ENCODE measurements at places on chromosomes 6 and 20. TPM values are rescaled to one million over a fixed set of nuclear protein-coding genes. Genes with fewer than 3 reads are reported as not detected.

The RBPJL gene
- total RNA-seq, result not detected

The VSX1 gene
- total RNA-seq, result 0.22 TPM

DNA sequence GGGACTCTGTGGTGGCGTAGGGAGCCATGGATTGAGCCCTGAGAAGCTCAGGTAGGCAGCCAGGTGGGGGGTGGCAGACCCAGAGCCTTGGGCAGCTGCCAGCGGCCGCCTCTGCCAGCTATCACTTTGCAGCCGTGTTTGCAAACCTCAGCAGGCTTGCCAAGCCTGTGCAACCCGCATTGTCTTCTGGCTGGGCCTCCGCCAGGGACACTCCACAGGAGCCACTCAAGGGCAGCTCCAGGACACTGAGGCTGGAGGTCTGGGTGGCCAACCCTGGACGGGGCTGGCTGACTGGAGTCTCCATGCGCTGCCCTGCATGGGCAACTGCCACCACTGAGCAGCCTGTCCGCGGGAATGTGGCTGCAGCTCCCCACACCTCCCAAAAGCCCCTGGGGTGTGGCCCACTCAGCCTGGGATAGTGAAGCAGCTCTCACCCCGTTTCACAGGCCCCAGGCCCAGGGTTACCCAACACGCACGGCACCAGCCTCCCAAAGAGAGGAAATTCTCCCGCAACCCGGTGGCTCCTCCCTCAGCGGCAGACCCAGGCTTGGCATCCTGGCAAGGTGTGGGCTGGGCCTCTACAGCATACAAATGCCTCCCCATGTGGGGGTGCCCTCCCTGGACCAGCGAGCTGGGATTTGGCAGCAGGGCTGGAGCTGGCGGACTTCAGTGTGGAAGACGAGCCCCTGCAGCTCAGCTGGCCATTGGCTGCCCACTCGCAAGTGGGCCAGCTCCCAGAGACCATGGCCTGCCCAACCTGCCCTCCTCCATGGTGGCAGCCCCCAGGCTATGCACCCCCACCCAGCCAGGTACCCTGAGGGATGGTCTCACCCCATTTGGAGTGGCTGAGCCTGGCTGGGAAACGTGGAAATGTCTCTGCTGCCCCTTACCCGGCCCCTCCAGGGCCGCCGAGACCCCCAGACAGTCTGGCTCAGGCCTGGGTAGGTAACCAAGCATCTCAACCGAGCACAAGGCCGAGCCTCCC lies 2.9 kb downstream of the CHRNA4 start:
- DNase-seq, result no peak

The TLDC2 gene
- 30.0 TPM for total RNA-seq

DNA sequence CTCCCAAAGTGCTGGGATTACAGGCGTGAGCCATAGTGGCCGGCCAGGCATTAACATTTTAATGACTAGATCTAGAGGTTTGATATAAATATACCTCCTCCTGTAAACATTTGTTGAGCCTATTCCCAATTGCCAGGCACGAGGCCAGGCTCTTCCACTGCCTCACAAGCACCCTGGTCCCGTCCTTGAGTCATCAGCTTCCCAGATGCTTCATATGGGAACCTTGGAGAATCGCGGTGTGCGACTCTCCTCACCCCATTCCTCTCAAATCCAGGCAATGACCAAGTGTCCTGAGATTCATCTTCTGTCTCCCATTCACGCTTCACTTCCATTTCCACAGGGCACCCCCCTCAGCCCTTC lies 35.9 kb upstream of the PIM1 start:
- DNase-seq, result no peak

DNA sequence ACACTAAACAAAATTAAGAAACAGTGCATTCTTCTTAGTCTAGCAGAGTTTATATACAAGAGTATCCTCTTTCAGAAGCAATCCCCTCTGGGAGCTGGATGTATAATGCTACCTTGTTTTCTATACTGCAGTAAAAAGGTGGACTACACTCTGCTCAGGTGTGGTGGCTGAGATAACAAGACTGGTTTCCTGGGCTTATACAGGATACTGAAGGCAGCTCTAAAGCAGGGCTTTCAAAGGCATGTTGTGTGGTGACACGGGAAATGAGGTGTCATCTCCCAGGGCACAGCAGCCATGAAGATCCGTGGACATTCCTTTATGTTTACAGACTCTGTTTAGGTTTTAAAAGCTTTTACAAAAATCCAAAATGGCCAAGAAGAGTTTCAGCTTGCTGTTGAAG lies 136.7 kb downstream of the MAP3K4 start:
- DNase-seq, result no peak

The RGS17 gene
- 0.43 TPM for total RNA-seq

GRCh38 chr6:148518511-148519156 lies 176.0 kb downstream of the SASH1 start:
- no peak for DNase-seq

DNA sequence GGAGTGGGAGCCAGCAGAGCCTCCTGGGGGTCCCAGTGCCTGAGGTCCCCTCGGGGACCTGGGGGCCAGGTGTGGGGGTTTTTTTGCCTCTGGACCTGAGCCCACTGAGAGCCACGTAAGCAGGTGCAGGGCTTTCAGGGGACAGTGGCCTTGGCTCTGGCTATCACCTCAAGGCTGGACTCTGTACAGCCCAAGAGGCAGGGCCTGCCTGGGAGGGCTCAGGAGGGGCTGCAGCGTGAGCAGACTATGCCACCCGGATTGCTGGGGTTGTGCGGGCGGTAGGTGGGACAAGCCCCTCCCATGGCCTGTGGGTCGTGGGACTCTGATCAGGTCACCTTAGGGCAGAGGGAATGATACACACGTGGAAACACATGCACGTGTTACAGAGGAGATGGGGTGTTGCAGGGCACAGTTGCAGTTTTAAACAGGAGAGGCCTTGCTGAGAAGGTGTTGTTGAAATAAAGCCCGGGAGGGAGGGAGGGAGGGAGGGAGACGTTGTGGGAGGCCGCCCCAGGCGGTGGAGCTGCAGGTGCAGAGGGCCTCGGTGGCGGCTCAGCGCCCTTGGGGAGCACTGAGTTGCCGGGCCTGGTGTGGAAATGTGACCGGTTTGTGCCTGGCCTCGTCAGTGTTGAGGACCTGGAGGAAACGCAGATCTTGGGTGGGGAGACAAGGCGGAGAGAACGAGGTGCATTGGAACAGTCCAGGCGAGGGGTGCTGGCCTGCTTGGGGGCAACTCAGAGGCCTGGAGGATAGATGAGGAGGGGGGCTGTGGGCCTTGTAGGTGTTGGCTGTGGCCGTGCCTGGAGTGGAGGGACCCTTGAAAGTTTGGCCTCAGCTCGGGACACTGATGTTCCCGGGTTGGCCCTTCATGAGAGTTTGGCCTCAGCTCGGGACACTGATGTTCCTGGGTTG lies 2.3 kb downstream of the TCEA2 start:
- no peak for DNase-seq

The FKBP1A gene
- total RNA-seq, result 168 TPM

The MYB gene
- 56.3 TPM for total RNA-seq

- DNase-seq, result no peak
Observed at GRCh38 chr6:89834884-89835792, 5.5 kb downstream of the CASP8AP2 start.

DNA sequence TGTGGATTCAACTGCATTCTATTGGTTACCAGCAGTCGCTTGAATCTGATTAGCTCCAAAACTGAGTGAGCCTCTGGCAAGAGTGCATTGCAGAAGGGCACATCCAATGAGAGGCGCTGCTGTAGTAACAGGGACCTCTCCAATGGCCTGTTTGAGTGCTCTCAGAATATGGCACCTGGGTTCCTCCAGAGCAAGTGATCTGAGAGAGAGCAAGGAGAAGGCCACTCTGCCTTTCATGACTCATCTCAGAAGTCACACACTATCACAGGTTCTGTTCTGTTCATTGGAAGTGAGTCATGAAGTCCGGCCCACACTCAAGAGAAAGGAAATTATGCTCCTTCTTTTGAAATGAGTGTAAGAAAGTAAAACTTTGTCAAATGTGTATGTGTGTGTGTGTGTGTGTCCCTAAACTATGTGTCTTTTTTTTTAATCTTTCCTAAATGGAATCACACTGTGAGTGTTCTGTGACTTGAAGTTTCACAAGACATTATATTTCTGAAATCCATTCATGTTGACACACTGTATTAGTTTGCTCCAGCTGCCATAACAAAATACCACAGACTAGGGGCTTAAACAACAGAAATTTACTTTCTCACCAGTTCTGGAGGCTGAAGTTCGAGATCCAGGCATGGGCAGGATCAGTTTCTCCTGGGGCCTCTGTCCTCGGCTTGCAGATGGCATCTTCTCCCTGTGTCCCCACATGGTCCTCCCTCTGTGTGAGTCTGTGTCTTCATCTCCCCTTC lies 138.3 kb upstream of the CDYL start:
- DNase-seq, result no peak

DNA sequence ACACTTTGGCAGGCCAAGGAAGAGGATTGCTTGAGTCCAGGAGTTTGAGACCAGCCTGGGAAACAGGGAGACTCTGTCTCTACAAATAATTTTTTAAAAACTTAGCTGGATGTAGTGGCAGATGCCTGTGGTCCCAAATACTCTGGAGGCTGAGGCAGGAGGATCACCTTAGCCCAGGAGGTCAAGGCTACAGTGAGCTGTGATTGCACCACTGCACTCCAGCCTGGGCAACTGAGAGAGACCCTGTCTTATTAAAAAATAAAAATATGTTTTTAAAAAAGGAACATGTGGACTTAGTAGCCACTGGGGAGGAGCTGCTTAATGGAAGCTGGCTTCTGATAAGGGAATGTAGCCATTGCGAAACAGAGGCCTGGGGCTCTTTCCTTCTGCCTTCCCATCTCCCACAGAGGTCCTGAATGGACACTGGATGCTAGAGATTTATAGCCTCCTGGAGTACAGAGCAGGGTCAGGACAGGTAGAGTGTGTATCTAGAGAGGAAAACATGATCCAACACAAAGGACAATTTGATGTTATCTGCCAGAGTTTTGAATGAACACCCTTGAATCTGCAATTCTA lies 21.7 kb upstream of the GMNN start:
- DNase-seq, result no peak

DNA sequence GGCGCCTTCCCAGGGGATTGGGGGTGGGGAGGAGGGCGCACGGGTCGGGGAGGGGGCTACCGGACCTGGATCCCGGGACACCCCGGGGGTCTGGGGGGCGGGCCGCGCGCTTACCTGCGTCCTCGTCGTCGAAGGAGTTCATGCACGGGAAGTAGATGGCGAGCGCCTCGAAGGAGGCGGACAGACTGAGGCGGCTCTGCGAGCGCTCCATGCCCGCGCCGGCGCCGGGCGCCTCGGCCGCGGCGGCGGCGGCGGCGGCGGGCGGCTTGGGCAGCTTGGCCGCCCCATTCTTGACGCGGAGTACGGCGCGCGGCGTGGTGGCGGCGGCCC lies 320 bp downstream of the RIMS4 start:
- DNase-seq, result no peak

- DNase-seq, result no peak
Observed at GRCh38 chr6:335572-335971, 43.3 kb downstream of the DUSP22 start.

GRCh38 chr6:168131464-168132415 lies 52.7 kb upstream of the FRMD1 start:
- DNase-seq, result no peak

DNA sequence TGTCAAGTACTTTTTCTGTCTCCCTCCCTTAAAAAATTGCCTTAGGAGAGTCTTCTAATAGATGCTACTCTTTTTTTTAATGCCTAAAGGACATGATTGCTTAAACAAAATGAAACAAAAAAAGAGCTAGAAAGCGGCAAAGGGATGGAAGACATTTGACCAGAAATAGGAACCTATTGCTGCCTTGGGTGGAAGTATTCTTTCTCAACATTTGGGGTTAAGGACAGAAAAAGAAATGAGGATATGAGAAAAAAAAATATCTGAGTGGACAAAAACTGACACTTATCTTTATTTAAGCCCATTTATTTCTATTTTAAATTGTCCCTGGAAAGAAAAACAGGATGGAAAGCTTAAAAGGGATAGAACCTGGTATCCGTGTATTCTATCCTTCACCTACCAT lies 664.9 kb upstream of the CITED2 start:
- no peak for DNase-seq

GRCh38 chr6:16987996-16988395 lies 113.9 kb upstream of the STMND1 start:
- DNase-seq, result no peak

DNA sequence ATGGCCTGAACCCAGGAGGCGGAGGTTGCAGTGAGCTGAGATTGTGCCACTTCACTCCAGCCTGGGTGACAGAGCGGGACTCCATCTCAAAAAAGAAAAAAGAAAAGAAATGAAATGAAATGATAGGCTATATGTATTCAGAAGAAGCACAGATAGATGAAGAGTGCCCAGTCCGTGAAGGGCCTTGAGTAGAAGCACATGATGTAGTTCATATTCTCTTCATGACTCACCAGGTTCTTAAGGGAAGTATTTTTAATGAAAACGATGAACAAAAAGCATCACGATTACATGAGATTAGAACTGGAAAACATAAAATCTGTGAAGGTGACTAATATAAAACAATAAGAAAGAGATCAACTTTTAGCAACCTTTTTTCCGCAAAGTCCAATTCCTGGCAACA lies 29.8 kb downstream of the TPD52L1 start:
- no peak for DNase-seq

The EPPIN gene
- total RNA-seq, result not detected

The GTSF1L gene
- not detected for total RNA-seq

The SNRPB2 gene
- total RNA-seq, result 25.7 TPM

GRCh38 chr6:40585651-40586269 lies 1.4 kb downstream of the LRFN2 start:
- no peak for DNase-seq
